ENCODE measurements at places on chromosomes 2 and 18. TPM values are rescaled to one million over a fixed set of nuclear protein-coding genes. Genes with fewer than 3 reads are reported as not detected.

The PROKR1 gene
- not detected for total RNA-seq

The DPP10 gene
- total RNA-seq: not detected

The HOXD3 gene
- total RNA-seq: not detected

The GBX2 gene
- total RNA-seq: 0.60 TPM

The C2orf15 gene
- total RNA-seq: 0.12 TPM

The TMEM163 gene
- total RNA-seq: 0.08 TPM

Measured in smooth muscle cell of the coronary artery (primary cell).